ENCODE measurements at places on chromosomes 7 and 10.

- no peak for DNase-seq
These were observed 58.2 kb upstream of the DGKB start for GRCh38 chr7:14960721-14961120.

DNA sequence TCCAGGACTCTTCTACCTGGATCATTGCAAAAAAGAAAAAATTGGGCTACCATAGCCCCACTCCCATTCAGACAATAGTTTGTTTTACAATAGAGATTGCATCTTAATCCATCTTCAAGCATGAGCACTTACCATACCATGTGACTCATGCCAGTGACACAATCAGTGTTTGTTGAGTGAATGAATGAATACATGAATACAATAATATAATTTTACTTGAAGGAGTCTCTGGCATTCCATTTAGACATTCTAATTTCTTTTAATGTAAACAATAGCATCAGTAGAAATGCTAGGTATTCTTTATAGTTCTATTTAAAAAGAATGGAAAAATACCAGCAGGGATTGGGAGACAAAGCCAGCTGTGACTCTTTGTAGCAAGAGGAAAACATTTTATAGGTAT is 141.6 kb upstream of the AKR1E2 start:
- DNase-seq = no peak

DNA sequence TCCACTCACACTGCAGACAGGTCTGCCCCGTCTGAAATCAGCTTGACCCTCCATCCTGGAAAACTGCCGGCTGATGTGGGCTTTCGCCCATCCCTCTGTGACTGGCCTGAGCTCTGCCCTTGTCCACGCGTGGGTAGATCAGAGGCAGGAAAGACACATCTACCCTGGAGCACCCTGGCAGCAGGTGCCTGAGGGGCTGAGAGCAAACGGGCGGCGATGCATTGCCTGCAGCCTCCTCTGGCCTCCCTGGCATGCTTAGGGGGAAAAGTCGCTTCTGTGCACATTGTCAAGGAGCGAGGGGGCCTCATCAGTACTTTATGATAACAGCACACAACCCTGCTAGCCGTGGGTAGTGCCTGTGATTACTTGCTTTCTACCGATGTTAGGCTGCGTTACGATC is 109.4 kb downstream of the ADARB2 start:
- DNase-seq = no peak

DNA sequence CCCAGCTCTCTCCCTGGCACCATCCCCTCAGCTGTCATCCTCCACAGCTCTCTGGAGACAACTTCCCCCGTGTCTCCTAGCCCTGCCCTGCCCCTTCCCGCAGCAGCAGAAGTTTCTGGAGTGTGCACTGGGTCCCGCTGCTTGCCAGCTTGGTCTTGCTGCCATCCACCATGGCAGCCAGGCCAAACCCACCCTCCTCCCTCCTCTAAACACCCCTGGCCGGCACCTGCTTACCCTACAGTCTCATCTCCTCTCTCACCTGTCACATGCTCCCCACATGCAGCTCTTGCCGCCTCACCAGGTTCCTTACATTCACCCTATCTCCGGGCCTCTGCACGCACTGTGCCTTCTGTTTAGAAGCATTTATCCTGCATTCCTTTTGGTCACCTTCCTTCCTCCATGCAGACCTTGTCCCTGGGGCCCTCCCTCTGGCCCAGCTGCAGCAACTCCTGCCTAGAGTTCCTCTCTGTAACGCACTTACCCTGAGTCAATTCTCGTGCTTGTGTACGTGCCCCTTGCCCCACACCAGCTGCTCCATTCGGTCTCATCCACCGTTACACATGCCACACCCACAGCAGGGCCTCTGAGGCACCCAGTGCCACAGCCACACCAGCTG is 93.9 kb upstream of the RET start:
- no peak for DNase-seq

DNA sequence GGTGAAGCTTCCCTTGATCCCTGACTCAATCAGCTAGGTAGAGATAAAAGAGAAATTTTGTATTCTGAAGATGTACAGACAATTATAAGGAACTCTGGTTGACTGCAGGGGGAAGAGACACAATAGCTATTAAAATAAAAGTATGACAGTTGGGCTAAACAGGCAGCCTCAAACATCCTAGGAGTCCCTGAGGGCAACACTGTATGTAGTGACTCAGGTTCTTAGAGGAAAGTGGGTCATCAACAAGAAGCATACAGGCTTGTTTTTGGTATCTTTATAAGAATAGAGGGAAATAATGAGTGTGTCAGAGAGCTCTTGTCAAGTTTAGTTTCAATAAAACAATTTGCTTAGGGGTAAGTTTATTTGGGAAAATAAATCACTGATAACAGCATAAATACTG is 150.3 kb downstream of the AUTS2 start:
- DNase-seq = no peak

- DNase-seq = no peak
These were observed 5.0 kb downstream of the PAOX start for GRCh38 chr10:133384071-133384470.

DNA sequence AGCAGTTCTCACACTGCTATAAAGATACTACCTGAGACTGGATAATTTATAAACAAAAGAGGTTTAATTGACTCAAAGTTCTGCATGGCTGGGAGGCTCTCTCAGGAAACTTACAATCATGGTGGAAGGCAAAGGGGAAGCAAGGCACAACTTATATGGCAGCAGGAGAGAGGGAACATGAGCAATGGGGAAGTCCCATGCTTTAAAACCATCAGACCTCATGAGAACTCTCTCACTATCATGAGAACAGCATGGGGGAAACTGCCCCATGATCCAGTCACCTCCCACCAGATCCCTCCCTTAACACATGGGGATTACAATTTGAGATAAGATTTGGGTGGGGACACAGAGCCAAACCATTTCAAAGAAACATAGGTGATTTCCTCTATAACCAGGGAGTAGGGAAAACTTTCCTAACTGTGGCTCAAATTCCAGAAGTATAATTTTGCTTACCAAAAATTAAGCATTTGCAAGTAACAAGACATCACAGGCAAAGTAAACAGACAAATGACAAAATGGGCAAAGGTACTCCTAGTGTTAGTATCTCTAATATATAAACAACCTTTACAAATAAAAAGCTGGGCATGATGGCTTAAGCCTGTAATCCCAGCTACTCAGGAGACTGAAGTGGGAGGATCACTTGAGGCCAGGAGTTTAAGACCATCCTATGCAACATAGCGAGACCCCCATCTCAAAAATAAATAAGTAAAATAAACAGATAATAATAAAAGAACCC is 88.0 kb downstream of the KBTBD2 start:
- DNase-seq = no peak

DNA sequence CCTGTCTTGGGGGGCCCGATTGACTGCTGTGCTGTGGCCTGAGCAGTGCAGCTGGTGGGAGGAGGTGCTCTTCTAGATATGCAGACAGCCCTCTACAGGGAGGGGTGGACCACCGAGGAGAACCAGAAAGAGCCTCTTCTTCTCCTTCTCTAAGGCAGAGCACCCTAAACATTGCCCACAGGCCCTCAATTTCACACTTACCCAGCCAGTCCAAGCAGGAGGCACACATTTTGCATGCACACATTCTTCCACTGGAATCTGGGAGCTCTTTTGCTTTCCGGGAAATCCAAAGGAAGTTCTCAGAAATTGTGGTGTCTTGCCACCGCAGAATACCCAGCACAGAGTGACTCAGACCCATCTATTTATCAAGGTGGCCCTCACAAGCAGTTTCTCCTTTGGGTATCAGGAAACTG is 45.8 kb downstream of the EEPD1 start:
- DNase-seq = no peak

DNA sequence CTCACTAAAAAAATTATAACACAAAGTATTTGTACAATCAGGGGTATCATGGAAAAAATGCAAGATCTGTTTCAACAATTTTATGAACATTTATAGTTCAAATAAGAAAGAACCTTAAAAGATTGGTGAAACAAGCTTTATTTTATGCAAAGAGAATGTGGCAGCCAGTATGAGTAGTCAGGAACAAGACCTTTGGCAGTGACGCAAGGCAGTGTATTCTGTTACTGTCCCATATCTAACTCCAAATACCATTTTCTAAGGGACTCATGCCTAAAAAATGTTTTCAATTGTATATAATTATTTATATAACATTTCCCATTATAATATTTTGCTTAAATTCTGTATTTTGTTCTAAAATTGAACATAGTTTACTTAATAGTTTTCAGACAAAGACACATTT is 19.1 kb upstream of the FAM53B start:
- DNase-seq = no peak

GRCh38 chr7:47474937-47475879 is 106.7 kb downstream of the TNS3 start:
- no peak for DNase-seq

GRCh38 chr10:77773631-77774426 is 136.2 kb upstream of the KCNMA1 start:
- DNase-seq = no peak

DNA sequence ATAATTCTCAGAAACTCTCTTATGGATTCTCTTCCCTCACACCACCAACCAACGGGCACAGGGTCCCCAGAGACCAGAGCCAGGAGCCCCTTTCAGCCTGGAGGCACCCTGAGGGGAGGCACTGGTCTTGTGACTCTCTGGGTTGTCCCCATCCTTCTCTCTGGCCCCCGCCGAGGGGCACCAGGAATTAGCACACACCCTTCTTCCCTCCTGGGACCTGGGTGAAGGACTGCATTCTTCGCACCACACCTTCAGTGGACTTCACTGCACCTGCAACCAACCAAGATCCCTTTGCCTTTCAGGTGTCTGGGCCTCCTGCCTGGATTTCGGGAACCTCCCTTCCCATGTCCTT is 22.1 kb downstream of the PLAC9 start:
- no peak for DNase-seq

GRCh38 chr10:77320971-77321471 is 316.6 kb downstream of the KCNMA1 start:
- DNase-seq = no peak

GRCh38 chr7:77265666-77266065 is 66.0 kb upstream of the FGL2 start:
- no peak for DNase-seq

DNA sequence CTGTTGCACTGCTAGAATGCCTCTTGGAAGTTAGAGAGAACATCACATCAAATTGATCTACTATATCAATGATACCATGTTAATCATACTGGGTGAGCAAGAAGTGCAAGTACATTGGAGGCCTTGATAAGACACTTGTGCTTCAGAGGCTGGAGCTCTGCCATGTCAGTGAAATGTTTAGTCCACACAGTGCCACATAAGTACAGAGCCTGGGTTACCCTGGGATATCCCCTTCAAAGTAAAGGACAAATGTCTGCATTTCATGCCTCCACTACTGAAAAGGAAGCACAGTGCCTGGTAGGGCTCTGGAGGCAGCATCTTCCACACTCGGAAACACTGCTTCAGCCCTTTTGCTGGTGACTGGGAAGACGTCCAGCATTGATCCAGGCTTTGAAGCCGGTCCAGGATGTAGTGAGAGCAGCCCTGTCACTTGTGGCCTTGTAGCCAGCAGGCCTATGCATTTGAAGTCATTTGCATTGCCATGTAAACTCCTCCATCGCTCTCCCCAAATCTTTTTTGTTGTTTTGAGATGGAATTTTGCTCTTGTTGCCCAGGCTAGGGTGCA is 15.7 kb upstream of the STN1 start:
- no peak for DNase-seq

- no peak for DNase-seq
These were observed 89.5 kb downstream of the ANK3 start for GRCh38 chr10:60299961-60300883.

GRCh38 chr7:149245244-149245643 is 5.8 kb downstream of the ZNF212 start:
- no peak for DNase-seq

GRCh38 chr10:5809527-5810154 is 3.6 kb downstream of the GDI2 start:
- DNase-seq = no peak

GRCh38 chr10:86017841-86018734 is 348.5 kb downstream of the GRID1 start:
- DNase-seq = no peak

- DNase-seq = no peak
These were observed 401.6 kb downstream of the MAGI2 start for GRCh38 chr7:79051915-79052314.

- DNase-seq = peak; percentile 12
These were observed 31.8 kb upstream of the ELFN1 start for GRCh38 chr7:1638215-1638661.

DNA sequence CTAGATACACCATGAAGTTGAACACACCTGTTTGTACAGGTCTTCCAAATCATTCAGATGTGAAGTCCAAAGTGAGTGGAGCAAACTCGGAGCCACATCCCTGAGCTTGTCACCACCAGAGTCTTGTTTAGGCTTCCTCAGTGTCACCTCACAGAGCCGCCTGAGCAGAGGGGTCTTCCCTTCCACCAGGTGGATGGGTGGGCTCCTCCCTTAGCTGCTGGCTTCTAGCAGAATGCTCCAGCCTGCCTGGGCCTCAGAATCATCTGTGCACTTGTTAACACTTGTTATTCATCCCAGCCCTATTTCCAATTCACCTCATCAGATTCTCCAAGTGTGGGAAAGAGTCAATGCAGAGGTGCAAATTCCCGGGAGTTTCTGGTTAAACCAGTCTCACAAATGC is 32.5 kb downstream of the C10orf71 start:
- DNase-seq = no peak

- no peak for DNase-seq
These were observed 483.8 kb downstream of the TFEC start for GRCh38 chr7:115546790-115547189.

- DNase-seq = no peak
These were observed 342.9 kb downstream of the TNS3 start for GRCh38 chr7:47239034-47239433.

- DNase-seq = peak; percentile 36
These were observed 83.2 kb upstream of the SGCE start for GRCh38 chr7:94739180-94739579.

DNA sequence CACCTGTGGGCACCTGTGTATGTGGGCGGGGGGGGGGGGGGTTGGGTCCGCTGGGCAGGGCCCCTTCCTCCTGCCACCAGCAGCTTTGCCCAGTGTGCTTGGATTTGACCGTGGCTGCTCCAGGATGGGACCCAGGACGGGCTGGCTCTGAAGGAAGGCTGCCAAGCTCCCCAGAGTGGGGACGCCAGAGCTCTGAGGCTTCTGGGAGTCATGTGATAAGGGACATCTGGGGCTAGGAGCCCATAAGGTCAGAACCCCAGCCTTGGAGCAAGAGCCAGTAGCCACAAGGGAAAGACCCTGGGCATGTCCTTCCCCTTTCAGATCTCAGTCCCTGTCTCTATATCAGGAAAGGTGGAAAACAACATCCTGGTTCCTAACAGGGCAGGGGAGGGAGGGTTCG is 21.8 kb upstream of the AMZ1 start:
- DNase-seq = no peak

DNA sequence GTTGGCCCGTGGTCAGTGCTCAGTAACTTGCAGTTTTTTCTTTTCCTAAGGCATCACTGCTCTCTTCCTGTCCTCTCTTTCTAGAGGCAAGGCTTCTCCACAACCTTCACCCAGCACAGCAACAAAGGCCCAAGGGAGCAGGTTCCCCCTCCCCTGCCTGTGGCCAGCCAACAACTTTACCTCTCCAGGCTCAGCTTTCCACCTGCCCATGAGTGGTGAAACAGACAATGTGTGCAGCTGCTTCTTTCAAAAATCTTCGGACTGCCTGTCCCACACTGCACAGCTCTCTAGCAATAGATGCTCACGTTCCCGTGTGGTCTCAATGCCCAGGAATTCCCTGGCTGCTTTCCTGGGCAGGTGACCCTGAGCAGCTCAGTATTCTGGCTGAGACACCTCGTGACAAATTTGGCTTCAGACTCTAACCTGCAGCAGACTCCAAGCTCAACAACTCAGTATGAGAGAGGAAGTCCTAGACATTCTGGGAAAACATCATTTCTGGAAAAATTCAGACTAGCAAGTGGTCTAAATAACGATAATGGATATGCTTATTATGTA is 28.9 kb upstream of the TMEM72 start:
- no peak for DNase-seq
